NAMALWA (cell line): ENCODE measurements at places on chromosomes 13 and 19.

DNA sequence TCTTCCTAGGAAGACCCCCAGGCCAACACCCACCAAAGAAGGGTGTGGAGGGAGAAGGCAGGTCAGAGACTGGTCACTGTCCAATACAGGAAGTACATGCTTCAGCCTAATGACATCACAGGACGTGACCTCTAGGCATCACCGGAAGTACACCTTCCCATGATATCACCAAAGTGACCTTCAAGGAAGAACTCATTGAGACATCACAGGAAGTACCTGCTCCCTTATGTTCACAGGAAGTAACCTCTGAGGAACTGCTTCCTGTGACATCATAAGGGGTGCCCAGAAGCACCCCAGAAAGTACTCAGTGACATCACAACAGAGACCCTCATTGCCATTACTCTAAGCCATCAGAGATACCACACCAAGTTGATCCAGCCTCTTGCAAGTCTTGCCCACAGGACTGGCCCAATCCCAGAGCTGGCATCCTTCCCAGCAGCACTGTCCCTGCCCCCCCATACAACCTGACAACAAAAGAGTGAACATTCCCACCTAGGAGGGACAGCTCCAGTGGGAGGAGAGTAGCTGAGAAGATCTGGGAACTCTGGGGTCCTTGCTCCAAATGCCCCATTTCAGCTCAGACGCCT, 24.2 kb upstream of the NANOS2 start:
- DNase-seq: no peak

DNA sequence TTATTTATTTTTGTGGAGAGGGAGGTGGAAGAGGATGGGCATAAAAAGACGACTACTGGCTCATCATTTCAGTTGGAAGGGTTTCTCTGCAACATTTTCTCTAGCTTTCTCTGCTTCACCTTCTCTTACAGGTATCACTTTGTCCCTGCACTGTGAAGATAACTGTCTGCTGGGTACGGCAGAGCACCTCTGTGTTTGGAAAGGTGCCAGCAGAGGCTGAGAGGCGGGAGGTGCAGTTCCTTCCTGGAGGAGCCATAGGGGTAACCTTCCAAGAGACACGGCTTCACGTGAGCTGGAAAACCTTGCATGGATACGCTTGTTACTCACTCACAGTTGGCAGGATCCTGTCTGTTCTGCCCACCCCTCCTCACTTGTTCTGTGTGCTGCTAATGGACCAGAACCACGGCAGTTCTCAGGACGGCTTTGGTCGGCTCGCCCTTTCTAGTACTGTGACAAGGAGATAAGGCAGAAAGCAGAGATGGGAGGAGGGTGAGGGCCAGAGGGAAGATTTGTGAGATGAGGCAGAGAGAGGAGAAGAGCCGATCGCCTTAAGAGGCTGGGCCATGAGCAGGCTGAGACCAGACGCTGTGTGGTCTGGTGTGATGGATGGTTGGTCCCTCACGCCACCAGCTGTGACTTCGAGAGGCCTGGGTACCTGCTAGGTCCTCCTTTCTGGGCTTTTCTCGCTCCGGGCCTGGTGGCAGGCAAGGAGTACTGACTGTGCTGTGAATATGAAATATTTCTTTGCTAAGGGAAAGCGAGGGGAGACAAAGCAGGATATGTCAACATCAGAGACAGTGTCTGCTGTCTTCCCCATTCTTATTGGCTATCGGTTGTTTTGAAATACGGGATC, 66.8 kb downstream of the MRPL57 start:
- DNase-seq: no peak

DNA sequence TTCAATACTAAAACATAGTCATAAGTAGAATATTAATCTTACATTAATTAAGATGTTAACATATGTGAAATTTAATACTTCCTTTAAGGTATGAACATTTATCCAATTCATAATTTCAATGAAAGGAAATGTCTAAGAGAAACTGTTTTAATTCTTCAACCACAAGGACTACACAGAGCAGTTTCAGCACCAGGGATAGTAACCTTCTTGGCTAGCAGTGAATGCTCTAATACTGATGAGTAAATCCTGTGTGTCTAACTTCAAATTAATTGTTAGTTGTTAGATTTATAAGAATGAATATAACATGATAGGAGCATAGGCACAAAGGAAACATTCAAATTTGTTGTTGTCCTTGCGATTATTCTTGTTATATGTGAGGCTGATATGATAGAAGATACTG, 15.6 kb upstream of the NBEA start:
- peak; percentile 42 for DNase-seq

- no peak for DNase-seq
Measured at GRCh38 chr13:112956571-112957294, 12.3 kb upstream of the MCF2L start.
